HepG2 (cell line): ENCODE measurements at places on chromosomes 4 and X. TPM values are rescaled to one million over a fixed set of nuclear protein-coding genes. Genes with fewer than 3 reads are reported as not detected.

UGT2B15 gene
- 0.04 TPM in 1 of 2 replicates, not detected in the other for total RNA-seq

DNA sequence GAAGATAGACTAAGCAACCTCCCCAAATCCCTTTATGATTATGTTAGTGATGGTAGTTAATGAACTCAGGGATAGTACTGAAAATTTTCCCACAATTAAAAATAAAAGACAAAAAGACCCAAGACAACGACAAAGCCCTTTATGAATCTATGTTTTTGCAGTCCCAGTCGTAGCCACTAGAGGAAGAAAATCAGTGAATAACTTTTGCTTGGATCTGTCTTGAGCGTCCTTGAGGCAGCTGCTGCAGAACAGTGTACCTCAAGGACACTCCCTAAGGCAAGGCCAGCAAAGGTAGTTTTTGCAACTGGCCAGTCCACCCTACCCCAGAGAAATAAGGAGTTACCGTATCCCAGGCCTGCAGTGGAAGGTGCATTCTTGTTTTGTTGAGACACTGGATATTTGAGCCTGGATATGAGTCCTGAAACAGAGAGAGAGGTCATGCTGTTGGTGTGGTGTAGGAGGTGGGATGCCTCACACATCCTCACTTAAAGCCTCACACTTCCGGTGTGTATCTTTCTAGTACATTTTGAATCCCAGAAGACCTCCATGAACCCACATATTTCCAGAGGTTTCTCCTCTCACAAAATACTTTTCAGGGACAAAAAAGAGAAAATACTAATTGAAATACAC is 8.7 kb upstream of the TIMM8A start:
- H3K4me3 ChIP-seq = no peak overlapping the region
- H3K36me3 ChIP-seq = no peaks in the 10 kb centered on the region
- no peak for DNase-seq

MEPE gene
- total RNA-seq = not detected in 2 replicates

DNA sequence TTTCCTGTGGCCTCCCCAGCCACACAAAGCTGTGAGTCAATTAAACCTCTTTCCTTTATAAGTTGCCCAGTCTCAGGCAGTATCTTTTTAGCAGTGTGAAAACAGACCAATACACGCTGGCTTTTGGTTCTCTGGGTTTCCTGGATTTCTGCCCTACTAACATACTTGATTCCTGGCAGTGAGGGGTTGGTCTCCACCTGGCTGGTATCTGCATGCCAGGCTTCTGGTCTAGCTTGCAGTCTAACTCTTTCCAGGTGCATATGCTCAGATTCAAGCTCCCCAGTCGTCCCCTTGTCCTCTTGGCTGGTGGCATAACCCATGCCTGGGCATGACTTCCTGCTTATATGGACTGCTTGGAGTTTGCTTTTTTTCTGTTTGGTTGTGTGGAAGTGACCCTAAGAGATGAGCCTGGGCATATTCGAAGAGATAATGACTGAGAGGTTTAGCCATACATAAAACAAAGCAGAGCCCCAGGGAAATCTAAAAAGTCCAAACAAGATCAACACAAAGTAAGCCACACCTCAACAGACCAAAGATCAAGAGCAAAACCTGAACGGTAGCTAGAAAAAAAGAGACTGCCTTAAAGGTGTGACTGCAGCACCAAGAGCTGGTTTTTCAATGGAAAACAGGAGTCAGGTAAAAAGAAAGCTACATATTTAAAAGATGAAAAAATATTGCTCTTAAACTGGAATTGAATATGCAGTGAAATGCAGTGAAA is 102.1 kb upstream of the STS start:
- no peak for DNase-seq
- no peaks in the 10 kb centered on the region for H3K36me3 ChIP-seq
- H3K4me3 ChIP-seq = no peak overlapping the region
- no peak overlapping the region for H3K27ac ChIP-seq
- no peaks in the 10 kb centered on the region for H3K27me3 ChIP-seq
- H3K4me1 ChIP-seq = peaks cover 16% of the 10 kb centered on the region

GRCh38 chr4:148170408-148171365 is 271.5 kb downstream of the NR3C2 start:
- no peaks in the 10 kb centered on the region for H3K27me3 ChIP-seq
- no peak for DNase-seq
- H3K4me1 ChIP-seq = no peaks in the 10 kb centered on the region
- no peaks in the 10 kb centered on the region for H3K36me3 ChIP-seq
- no peak overlapping the region for H3K27ac ChIP-seq

- no peak overlapping the region for H3K27ac ChIP-seq
- no peak overlapping the region for H3K4me3 ChIP-seq
- no peaks in the 10 kb centered on the region for H3K27me3 ChIP-seq
- DNase-seq = no peak
These were observed 61.1 kb upstream of the DCTD start for GRCh38 chr4:182978152-182978827.

BEND2 gene
- total RNA-seq = not detected in 2 replicates

GYPE gene
- total RNA-seq = not detected in 2 replicates

CTAG2 gene
- not detected in 2 replicates for total RNA-seq

DNA sequence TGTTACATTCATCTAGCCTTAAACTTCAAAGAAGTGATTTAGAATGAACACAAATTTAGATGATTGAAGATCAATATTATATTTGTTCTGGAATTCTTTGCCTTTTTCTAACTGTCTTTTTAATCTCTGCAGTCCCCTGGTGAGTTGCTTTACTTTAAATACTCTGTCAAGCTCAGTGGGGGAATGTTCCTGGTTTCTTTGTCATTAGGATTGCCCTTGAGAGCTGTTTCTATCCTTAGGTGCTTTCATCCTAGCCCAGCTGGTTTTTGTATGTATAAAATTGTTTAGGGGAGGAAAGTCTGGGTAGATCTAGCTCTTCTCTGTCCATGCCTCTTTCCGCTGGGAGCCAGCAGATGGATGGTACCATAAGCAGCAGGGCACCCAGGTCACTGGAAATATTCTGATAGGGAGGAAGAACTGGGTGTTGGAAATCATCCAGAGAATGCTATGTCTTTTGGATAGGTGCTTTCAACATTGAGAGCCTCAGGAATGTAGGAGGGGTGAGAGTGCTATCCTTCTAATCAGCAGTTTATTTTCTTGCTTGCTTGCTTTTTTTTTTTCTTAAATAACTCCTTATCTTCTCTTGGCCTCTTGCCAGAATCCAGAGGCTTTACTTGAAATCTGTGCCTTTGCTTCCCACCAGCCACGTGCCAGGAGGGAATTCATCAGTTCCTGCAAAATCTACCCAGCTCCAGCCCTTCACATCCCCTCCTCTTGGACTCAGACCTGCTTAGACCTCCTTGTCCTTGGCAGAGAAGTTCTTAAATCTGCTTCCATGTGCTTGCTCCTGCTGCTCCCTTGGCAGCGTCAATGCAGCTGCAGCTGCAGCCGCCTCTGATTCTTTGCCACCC is 215.3 kb upstream of the ANXA3 start:
- no peaks in the 10 kb centered on the region for H3K4me1 ChIP-seq
- no peaks in the 10 kb centered on the region for H3K27me3 ChIP-seq
- no peak overlapping the region for H3K27ac ChIP-seq
- H3K36me3 ChIP-seq = peaks cover 22% of the 10 kb centered on the region
- no peak overlapping the region for H3K4me3 ChIP-seq

DNA sequence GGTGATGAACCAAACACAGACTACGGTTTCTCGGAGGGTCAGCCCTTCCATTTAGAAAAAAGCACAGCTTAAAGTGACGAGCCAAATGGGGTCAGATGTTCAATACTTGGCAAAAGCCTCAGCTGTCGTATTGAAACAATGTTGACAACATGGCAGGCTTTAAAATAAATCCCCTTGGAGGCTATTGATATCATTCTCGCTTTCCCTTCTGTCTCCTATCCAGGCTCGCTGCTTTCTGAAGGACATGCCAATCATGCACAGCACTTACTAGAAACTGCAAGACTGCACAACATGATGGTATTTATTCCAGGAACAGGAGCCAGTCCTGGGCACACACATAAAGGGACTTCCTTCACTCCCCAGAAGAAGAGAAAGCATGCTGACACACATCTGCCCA is 137.9 kb downstream of the SLC7A11 start:
- H3K4me3 ChIP-seq = no peak overlapping the region
- H3K27me3 ChIP-seq = no peaks in the 10 kb centered on the region
- no peak for DNase-seq
- no peaks in the 10 kb centered on the region for H3K36me3 ChIP-seq
- peaks cover 54% of the 10 kb centered on the region for H3K4me1 ChIP-seq
- peak overlapping the region; percentile 69 for H3K27ac ChIP-seq

SOX3 gene
- total RNA-seq = not detected in 2 replicates

CSN1S1 gene
- total RNA-seq = not detected in 2 replicates

DNA sequence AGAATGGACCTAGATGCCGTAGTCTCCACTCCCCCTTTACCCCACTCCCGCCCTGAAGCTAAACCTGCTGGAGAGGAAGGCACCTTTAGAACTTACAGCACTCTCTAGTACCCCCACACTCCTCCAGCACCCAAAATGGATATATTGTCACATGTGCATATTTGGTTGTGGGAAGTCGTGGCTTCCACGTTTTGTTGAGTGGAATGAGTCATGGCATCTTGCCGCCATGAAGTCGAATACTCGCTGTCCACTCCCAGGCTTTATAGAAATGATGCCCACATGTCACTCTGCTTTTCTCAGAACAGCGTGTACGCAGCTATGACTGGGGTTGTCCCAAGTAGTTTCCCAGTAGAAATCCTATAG is 545 bp downstream of the ABCE1 start:
- no peaks in the 10 kb centered on the region; the same call in 1 of the 2 replicates for H3K36me3 ChIP-seq
- H3K4me1 ChIP-seq = peaks cover 47% of the 10 kb centered on the region
- peak overlapping the region; percentile 85 for H3K4me3 ChIP-seq
- no peaks in the 10 kb centered on the region; the same call in 2 of the 3 replicates for H3K27me3 ChIP-seq
- peak; percentile 56 for DNase-seq
- peak overlapping the region; percentile 96 for H3K27ac ChIP-seq

DNA sequence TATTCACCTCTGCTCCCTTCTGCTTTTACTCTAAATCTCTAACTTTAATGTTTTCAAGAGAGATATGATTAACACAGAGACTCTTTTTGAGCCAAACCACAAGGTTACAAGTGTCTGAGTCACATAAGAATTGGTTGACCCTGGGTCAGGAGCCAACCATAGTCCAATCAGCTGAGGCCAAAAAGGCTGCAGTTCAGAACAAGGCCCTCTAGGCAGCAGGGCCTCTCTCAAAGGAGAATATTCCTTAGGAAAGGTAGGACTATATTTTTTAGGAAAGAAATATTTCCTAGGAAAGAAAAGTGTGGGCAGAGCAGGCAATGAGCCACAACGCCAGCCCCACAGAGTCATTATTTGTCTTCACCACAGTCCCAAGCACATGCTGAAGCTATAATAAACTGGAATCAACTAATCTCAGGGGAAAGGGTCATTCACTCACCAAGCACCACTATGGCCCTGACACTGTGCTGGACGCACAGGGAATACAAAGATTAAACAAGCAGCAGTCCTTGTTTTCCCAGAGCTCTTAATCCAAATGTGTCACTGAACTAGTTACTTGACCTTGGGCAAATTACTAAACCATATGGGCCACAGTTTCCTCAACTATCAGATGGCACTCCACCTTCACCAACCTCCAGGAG is 2.2 kb downstream of the ATP8A1 start:
- no peaks in the 10 kb centered on the region for H3K27me3 ChIP-seq
- H3K27ac ChIP-seq = no peak overlapping the region
- peak; percentile 6 for DNase-seq
- peaks cover 40% of the 10 kb centered on the region for H3K4me1 ChIP-seq
- H3K4me3 ChIP-seq = no peak overlapping the region
- H3K36me3 ChIP-seq = no peaks in the 10 kb centered on the region

DNA sequence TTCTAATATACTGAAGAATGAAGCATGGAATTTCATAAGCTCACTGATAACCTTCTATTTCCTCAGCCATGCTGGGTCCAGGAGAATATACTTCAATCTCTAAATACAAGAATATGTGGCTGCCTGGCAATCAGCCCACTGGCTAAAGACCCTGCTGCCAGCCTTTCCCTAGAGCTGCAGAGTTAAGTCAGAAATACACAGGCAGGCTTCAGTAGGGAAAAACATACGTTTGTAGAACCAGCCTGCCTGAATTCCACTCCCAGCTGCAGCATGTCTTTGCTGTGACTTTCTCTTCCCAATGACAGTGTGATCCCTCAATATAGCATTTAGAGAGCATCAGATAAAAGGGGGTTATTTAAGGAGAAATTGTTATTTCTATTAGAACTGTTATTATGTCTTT is 289.1 kb downstream of the PCDH19 start:
- H3K36me3 ChIP-seq = no peaks in the 10 kb centered on the region
- H3K27me3 ChIP-seq = no peaks in the 10 kb centered on the region
- H3K4me3 ChIP-seq = no peak overlapping the region
- H3K4me1 ChIP-seq = no peaks in the 10 kb centered on the region
- no peak overlapping the region for H3K27ac ChIP-seq
- DNase-seq = no peak

DNA sequence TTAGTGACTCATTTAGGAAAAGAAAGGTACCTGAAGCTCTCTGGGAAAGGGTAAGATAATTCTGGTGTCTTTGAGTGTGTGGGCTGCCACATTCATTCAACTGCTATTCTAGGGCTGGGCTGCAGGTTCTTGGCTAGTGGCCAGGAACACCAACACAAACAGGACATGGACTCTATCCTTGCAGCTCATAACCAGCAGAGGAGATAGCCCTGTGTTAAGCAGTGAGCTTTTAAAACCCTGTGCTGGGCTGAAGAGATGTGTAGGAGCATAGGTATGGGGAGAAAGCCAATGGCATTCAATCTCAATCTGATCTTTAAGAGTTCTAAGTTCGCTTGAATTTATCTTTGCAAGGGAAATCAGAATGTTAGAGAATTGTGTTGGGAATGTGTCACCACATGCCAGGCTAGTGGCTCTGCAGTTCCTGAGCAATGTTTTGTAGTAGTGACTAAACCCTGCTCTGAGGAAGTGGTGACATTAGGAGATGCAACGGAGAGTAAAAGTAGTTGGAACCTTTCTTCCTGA is 39.2 kb downstream of the SGMS2 start:
- peaks cover 9% of the 10 kb centered on the region for H3K4me1 ChIP-seq
- H3K36me3 ChIP-seq = no peaks in the 10 kb centered on the region
- H3K27ac ChIP-seq = no peak overlapping the region
- DNase-seq = peak; percentile 52
- no peak overlapping the region for H3K4me3 ChIP-seq

- H3K27ac ChIP-seq = no peak overlapping the region
- peaks cover 7% of the 10 kb centered on the region for H3K4me1 ChIP-seq
- DNase-seq = no peak
- H3K36me3 ChIP-seq = no peaks in the 10 kb centered on the region
These were observed 58.5 kb upstream of the AP1S2 start for GRCh38 chrX:15913146-15913545.

SLC9B1 gene
- total RNA-seq = 0.20 TPM in 1 of 2 replicates, not detected in the other

DNA sequence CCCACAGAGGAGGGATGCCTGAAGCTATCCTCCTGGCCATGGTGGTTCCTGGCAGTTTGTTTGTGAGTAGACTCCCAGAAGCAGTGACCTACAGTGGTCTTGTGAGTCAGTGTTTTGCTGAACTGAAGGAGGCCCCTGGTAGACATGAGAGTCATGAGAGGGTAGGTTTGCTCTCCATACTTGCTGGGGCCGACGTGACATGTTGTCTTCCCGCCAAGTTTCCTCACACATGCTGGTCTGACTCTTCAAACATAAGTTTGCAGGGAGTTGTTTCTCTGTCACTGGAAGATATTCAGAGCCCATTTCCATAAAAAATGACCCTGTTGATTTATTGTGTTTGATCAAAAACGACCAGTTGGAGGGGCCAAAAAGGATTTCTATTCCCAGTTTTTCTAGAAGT is 131.1 kb upstream of the SCML1 start:
- no peak overlapping the region for H3K27ac ChIP-seq
- H3K27me3 ChIP-seq = no peaks in the 10 kb centered on the region
- no peaks in the 10 kb centered on the region for H3K4me1 ChIP-seq
- no peak overlapping the region for H3K4me3 ChIP-seq
- no peaks in the 10 kb centered on the region for H3K36me3 ChIP-seq
